ENCODE measurements at places on chromosomes 5 and 9. TPM values are rescaled to one million over a fixed set of nuclear protein-coding genes. Genes with fewer than 3 reads are reported as not detected.

Gene ANKRD34B
- total RNA-seq, result not detected

Gene GDF9
- total RNA-seq, result 0.25 TPM

Gene PCDHGC4
- total RNA-seq, result 3.1 TPM

Gene DRD1
- total RNA-seq, result 1.5 TPM

Gene TMEM171
- 0.34 TPM for total RNA-seq

Gene LRRC19
- not detected for total RNA-seq

Gene PCDHB15
- 8.0 TPM for total RNA-seq

Gene PRR16
- total RNA-seq, result 5.9 TPM

Gene TXNDC8
- total RNA-seq, result not detected

Gene SPTLC1
- total RNA-seq, result 137 TPM

Gene RELL2
- total RNA-seq, result 6.5 TPM

Gene MSX2
- 2.1 TPM for total RNA-seq

Gene LAMC3
- total RNA-seq, result 24.3 TPM

Gene CFAP157
- 40.6 TPM for total RNA-seq

Gene LCN9
- not detected for total RNA-seq

Gene OMD
- 1.2 TPM for total RNA-seq

Gene GGTA1
- 6.6 TPM for total RNA-seq

Gene FAT2
- 0.57 TPM for total RNA-seq

Gene GNAQ
- 75.1 TPM for total RNA-seq

Gene ZNG1A
- total RNA-seq, result 24.5 TPM

Gene APBA1
- total RNA-seq, result 8.1 TPM

Gene HNRNPH1
- 422 TPM for total RNA-seq

Gene SMIM27
- 12.1 TPM for total RNA-seq

Gene KIF20A
- total RNA-seq, result 8.0 TPM

Gene GFRA3
- total RNA-seq, result not detected

Gene CDC20B
- total RNA-seq, result 5.7 TPM

Gene NIM1K
- total RNA-seq, result not detected

Gene C5orf52
- total RNA-seq, result not detected

All from lung (tissue), 17 donors.